ENCODE measurements at places on chromosomes 11 and 22. TPM values are rescaled to one million over a fixed set of nuclear protein-coding genes. Genes with fewer than 3 reads are reported as not detected.

DNA sequence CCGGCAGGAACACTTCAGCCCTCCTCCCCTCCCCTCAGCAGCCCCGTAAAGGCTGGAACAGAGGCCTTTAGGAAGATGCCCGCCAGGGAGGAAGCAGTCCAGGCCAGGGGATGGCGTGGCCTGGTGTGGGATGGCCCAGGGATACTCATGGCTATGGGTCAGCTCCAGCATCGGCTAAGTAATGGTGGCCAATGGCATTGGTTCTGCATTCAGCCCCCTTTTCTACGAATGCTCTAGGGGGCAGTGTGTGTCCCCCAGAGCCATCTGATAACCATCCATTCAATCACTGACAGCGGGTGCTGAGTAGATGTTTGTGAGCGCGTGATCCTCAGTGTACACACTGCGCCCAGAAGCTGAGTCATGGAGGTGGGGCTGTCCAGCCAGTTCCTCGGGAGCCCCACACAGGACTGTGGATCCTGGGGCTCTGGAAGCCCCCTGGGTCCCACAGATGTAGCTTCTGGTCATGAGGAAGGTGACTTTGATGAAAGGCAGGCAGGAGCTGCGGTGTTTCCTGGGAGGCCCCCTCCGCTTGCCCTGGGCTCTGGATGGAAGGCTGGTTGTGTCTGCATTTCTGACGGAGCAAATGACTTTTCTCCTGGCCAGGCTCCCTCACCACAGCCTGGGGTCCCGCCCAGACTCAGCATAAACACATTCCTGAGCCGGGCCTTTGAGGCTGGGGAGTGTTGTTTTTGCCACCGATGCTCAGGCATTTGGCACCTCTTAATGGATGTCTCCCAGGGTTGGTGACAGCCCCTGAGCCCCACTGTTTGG, 46.5 kb downstream of the FBLN1 start:
- no peak overlapping the region for H3K4me3 ChIP-seq
- no peak for DNase-seq
- no peaks in the 10 kb centered on the region for H3K4me1 ChIP-seq

- H3K4me1 ChIP-seq: no peaks in the 10 kb centered on the region
- H3K36me3 ChIP-seq: no peaks in the 10 kb centered on the region
- H3K27me3 ChIP-seq: peaks cover 10% of the 10 kb centered on the region
- no peak for DNase-seq
- no peak overlapping the region for H3K27ac ChIP-seq
- no peak overlapping the region for H3K4me3 ChIP-seq
Measured at GRCh38 chr11:17533778-17534415, 10.3 kb downstream of the USH1C start.

- no peaks in the 10 kb centered on the region for H3K27me3 ChIP-seq
- H3K27ac ChIP-seq: no peak overlapping the region
- H3K36me3 ChIP-seq: peaks cover 7% of the 10 kb centered on the region
- no peak for DNase-seq
Measured at GRCh38 chr11:63686926-63687325, 5.6 kb downstream of the RTN3 start.

- no peak for DNase-seq
- no peak overlapping the region for H3K27ac ChIP-seq
- H3K27me3 ChIP-seq: no peaks in the 10 kb centered on the region
- H3K4me1 ChIP-seq: no peaks in the 10 kb centered on the region
- H3K4me3 ChIP-seq: no peak overlapping the region
- H3K36me3 ChIP-seq: peaks cover 4% of the 10 kb centered on the region
Measured at GRCh38 chr11:133903875-133904817, 52.6 kb downstream of the IGSF9B start.

DNA sequence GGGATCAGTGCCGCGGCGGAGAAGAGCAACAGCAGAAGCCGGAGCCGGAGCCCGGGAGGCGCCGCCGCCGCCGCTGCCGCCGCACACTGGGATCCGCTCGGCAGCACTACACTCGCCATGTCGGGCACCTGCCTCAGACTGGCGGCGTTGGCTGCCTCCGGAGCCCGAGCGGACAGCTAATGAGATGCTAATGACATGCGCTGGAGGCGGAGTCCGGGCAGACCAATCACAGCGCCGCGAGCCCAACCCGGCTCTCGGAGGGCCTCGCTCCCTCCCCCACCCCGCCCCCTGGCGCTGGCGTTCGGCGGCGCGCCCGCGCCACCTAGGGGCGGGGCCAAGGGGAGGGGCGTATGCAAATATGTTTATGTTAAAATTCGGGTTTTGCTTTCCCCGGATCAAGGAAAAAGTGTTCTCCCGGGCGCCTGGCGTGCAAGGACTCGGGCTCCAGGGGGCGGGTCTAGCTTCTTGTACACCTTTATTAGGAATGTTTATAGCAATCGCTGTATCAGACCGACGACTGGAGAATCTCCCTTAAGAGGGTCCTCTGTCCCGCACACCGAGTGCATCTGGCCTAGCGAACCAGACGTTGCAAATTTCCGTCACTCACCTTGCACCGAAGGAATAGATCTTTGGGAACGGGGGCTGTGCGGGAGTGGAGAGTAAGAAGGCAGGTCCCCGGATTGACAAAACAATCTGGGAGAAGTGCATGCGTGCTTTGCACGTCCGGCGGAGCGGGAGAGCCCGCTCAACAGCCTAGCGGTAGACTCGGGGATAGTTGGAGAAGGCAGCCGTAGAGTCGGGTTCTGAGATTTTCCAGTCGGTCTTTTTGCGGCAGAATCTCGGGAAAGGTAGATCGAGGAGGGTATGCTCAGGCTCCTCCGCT, at the start of gene CADM1:
TSS of gene CADM1 (minus strand) at position 140 of the 883 bp plus-strand sequence.
- H3K36me3 ChIP-seq: peaks cover 3% of the 10 kb centered on the region
- H3K4me3 ChIP-seq: peak within 1 kb of the TSS; percentile 90

- H3K27me3 ChIP-seq: peaks cover 17% of the 10 kb centered on the region
- H3K4me3 ChIP-seq: no peak overlapping the region
- H3K36me3 ChIP-seq: no peaks in the 10 kb centered on the region
- H3K4me1 ChIP-seq: no peaks in the 10 kb centered on the region
- no peak overlapping the region for H3K27ac ChIP-seq
Measured at GRCh38 chr22:32699686-32700085, 101.8 kb upstream of the TIMP3 start.

- peaks cover 49% of the 10 kb centered on the region for H3K27me3 ChIP-seq
- H3K4me3 ChIP-seq: peak overlapping the region; percentile 94
- peak overlapping the region; percentile 78 for H3K27ac ChIP-seq
- H3K36me3 ChIP-seq: no peaks in the 10 kb centered on the region
- DNase-seq: no peak
Measured at GRCh38 chr22:20428496-20429253, 8.9 kb downstream of the SCARF2 start.

GRCh38 chr11:92384358-92384757, 159.7 kb downstream of the FAT3 start:
- no peak overlapping the region for H3K4me3 ChIP-seq
- no peak overlapping the region for H3K27ac ChIP-seq
- no peak for DNase-seq
- H3K36me3 ChIP-seq: no peaks in the 10 kb centered on the region

DNA sequence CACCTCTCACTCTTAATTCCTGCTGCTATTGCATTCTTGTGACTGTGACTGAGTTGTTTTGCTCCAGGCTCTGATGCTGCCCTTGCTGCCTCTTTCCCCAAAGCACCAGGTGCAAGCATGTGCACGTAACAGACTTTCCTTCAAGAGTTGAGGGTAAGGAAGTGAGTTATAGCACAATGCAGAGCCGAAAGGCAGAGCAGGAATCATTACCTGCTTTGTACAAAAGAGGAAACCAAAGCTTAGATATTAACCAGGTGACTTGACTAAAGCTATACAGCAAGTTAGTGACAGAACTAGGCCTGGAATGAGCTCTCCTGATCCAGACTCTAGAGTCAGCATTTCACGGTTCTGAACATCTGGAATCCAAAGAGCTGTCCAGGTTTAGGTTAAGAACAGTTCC, 33.6 kb downstream of the NEU3 start:
- H3K4me1 ChIP-seq: no peaks in the 10 kb centered on the region
- no peak for DNase-seq
- no peak overlapping the region for H3K27ac ChIP-seq
- H3K4me3 ChIP-seq: no peak overlapping the region
- no peaks in the 10 kb centered on the region for H3K27me3 ChIP-seq

GRCh38 chr11:34260072-34260575, 97.7 kb downstream of the ABTB2 start:
- peaks cover 23% of the 10 kb centered on the region for H3K27me3 ChIP-seq
- no peak overlapping the region for H3K27ac ChIP-seq
- H3K4me3 ChIP-seq: no peak overlapping the region
- no peaks in the 10 kb centered on the region for H3K4me1 ChIP-seq

DNA sequence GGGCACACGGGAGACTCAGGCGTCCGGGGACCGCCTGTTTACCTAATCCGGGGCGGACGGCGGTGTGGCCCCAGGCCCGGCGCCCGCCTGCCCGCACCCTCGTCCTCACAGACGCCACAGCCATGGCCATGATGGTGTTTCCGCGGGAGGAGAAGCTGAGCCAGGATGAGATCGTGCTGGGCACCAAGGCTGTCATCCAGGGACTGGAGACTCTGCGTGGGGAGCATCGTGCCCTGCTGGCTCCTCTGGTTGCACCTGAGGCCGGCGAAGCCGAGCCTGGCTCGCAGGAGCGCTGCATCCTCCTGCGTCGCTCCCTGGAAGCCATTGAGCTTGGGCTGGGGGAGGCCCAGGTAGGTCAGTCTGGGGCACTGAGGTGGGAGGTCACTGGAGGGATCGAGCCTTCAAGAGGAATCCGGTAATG, 10.0 kb upstream of the RAB1B start:
- H3K36me3 ChIP-seq: peaks cover 10% of the 10 kb centered on the region
- H3K27ac ChIP-seq: peak overlapping the region; percentile 20
- peaks cover 30% of the 10 kb centered on the region for H3K4me1 ChIP-seq
- H3K27me3 ChIP-seq: no peaks in the 10 kb centered on the region

DNA sequence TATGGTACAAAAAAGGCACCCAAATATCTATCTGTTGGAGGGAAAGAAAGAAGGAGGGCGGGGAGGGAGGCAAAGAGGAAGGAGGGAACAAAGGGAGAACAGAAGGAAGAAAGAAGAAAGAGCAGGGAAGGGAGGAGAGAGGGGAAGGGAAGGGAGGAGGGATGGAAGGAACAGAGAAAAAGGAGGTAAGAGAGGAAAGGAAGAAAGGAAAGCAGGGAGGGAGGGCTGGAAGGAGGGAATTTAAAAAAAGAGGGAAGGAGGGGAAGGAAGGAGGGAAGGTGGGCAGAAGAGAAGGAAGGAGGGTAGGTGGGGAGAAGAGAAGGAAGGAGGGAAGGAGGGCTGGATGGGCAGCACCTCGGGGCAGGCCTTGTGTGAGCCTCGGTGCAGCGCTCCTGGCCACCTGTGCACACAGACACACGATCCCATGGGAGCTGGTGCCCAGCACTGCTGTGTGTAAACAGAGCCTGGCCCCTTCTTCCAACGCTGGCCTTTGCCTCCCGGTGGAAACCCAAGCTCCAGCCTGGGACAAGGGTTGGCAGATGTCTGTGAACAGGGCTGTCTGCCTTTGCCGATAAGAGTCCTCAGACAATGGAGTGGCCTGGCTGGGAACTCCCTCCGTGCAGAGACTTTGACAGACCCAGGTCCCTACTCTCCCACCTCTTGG, 23.2 kb downstream of the SMIM38 start:
- peaks cover 5% of the 10 kb centered on the region for H3K27me3 ChIP-seq
- H3K4me3 ChIP-seq: no peak overlapping the region
- H3K4me1 ChIP-seq: peaks cover 6% of the 10 kb centered on the region

GRCh38 chr11:45320371-45320770, 34.2 kb upstream of the SYT13 start:
- no peaks in the 10 kb centered on the region for H3K36me3 ChIP-seq
- H3K4me3 ChIP-seq: no peak overlapping the region
- DNase-seq: no peak
- no peak overlapping the region for H3K27ac ChIP-seq
- no peaks in the 10 kb centered on the region for H3K4me1 ChIP-seq

GRCh38 chr11:69863544-69864200, 44.5 kb upstream of the FGF3 start:
- no peak overlapping the region for H3K4me3 ChIP-seq
- no peak overlapping the region for H3K27ac ChIP-seq
- H3K36me3 ChIP-seq: no peaks in the 10 kb centered on the region
- no peaks in the 10 kb centered on the region for H3K4me1 ChIP-seq
- peaks cover 7% of the 10 kb centered on the region for H3K27me3 ChIP-seq

SCN4B gene
- 0.46 TPM for total RNA-seq

OR8G5 gene
- not detected for total RNA-seq

ASRGL1 gene
- total RNA-seq: 8.8 TPM

OR52I2 gene
- total RNA-seq: not detected
